Heart left ventricle (tissue), 16 donors: ENCODE measurements at places on chromosomes 11 and 22. TPM values are rescaled to one million over a fixed set of nuclear protein-coding genes. Genes with fewer than 3 reads are reported as not detected.

- H3K27ac ChIP-seq, result no peak overlapping the region
- no peak overlapping the region for H3K4me3 ChIP-seq
- H3K27me3 ChIP-seq, result no peaks in the 10 kb centered on the region
- no peak for DNase-seq
Measured at GRCh38 chr11:16786131-16786530, 47.7 kb downstream of the C11orf58 start.

DNA sequence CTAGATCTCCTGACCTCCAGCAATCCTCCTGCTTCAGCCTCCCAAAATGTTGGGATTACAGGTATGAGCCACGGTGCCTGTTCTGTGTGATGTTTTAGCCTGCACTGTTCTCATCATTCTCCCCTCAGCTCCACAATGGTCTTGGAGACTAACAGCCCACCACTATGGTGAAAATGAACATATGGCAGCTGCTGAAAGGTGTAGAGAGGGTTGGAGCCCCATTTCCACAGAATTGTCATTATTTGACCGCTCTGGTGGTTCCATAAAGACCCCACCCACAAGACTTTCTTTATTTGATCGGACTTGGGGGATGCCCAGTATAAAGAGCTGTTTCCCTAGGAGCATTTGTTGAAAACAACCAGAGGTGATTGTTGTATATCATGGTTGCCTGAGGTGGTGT lies 67.9 kb upstream of the SEPTIN5 start:
- H3K4me3 ChIP-seq, result no peak overlapping the region
- no peaks in the 10 kb centered on the region for H3K27me3 ChIP-seq
- H3K4me1 ChIP-seq, result peaks cover 5% of the 10 kb centered on the region
- DNase-seq, result no peak

Gene TOLLIP
- 44.9 TPM for total RNA-seq

DNA sequence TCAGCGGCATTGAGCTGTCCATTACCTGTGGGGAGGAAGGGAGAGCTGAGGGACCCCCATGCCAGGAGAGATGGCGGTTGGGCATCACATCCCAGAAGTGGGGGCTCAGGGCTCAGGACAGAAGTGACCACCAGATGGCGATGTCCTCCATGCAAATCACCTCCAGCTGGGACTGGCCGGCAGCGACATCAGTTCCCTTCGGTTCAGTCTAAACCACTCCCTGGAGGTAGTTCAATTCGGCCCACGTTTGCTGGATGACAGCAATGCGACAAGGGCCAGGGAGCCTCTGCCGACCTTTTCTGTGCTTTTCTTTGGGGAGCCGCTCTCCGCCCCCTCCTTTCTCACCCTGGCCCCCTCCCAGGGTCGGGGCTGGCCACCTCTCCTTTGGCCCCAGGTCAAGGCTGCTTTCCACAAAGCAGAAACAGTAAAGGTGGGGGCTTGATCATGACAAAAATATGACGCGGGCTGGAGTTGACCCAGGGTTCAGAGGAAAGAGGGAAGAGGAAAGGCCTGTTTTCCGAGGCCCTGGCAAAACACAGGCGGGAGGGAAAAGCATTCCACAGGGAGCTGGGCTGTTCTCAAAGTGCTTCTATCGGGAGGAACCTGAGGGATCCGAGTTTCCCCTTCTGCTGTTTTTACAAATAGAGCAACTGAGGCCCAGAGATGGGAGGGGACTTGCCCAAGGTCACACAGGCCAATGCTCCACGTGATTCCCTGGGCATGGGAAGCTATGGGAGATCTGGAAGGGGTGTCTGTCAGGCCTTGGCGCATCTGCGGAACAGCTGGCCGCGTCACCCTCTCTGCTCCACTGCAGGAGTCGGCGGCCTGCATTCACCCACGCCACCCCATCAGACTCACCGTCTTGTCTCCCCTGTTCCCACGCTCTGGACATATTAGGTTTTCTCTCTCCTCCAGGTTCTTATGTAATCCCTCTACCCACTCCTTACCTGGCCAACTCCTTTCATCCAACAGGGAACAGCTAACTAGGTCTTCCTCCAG lies 54.7 kb downstream of the FBXO7 start:
- peak overlapping the region; percentile 71 for H3K27ac ChIP-seq
- no peaks in the 10 kb centered on the region for H3K27me3 ChIP-seq
- peak; percentile 88 for DNase-seq
- H3K4me3 ChIP-seq, result peak overlapping the region; percentile 13
- no peaks in the 10 kb centered on the region for H3K36me3 ChIP-seq

- H3K4me3 ChIP-seq, result no peak overlapping the region
- H3K27me3 ChIP-seq, result no peaks in the 10 kb centered on the region
- H3K27ac ChIP-seq, result peak overlapping the region; percentile 14
- peaks cover 92% of the 10 kb centered on the region for H3K4me1 ChIP-seq
- DNase-seq, result peak; percentile 85
Measured at GRCh38 chr22:24429411-24430365, 2.3 kb downstream of the ADORA2A start.

- no peak overlapping the region for H3K4me3 ChIP-seq
- H3K27me3 ChIP-seq, result no peaks in the 10 kb centered on the region
- H3K36me3 ChIP-seq, result no peaks in the 10 kb centered on the region
- H3K27ac ChIP-seq, result no peak overlapping the region
Measured at GRCh38 chr11:74579577-74580270, 12.7 kb upstream of the POLD3 start.

Gene OR52A1
- total RNA-seq, result not detected

GRCh38 chr11:61833471-61833870 lies 5.4 kb downstream of the FADS2 start:
- peak; percentile 10 for DNase-seq
- peaks cover 67% of the 10 kb centered on the region for H3K4me1 ChIP-seq
- no peak overlapping the region for H3K27ac ChIP-seq
- no peaks in the 10 kb centered on the region for H3K27me3 ChIP-seq
- no peak overlapping the region for H3K4me3 ChIP-seq
- no peaks in the 10 kb centered on the region for H3K36me3 ChIP-seq

DNA sequence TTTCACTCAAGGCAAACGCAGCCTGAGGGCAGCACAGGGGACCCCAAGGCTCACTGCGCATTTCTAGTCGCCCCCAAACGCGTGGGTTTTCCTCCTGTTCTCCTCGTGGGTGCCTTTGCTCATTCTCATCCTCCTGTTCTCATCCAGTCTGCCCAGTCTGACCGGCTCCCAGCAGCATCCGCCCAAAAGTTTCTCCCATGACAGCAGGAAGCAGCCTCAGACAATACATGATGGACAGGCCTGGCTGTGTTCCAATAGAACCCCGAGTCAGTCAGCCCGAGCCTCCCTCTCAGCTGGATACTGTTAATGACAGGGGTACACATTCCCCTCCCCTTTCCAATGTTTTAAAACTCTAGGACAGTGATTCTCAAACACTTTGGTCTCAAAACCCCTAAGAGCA lies 22.5 kb upstream of the KRTAP5-7 start:
- no peak overlapping the region for H3K4me3 ChIP-seq
- no peak for DNase-seq
- no peak overlapping the region for H3K27ac ChIP-seq
- H3K4me1 ChIP-seq, result peaks cover 18% of the 10 kb centered on the region

DNA sequence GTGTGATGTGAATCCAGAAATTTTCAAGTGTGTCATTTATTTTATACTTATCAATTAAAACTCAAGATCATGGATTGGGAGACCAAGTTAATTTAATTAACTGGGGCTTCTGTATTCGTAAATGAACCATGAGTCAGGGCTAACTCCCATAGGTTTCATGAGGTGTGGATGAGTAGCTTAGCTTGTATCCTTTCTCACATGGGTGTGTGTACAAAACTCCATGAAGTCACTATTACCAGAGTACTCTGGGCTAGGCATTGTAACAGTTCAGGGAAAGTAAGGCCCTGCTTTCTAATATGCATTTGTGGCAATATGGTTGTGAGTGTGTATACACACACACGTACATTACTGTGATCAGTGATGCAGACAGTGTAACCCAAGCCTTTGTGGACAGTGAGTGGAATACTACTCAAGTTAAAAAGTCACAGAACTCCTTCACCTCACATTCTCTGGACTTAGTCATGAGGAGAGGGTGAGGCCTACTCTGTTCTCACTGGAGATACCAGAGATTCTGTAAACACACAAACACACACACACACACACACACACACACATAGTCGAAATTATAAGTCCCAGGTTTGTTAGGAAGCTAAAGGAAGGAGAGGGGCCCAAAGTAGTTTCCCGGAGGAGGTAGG lies 3.5 kb downstream of the CNTF start:
- H3K4me1 ChIP-seq, result peaks cover 28% of the 10 kb centered on the region
- DNase-seq, result no peak
- H3K27ac ChIP-seq, result no peak overlapping the region
- peaks cover 51% of the 10 kb centered on the region for H3K36me3 ChIP-seq

Gene PATE2
- total RNA-seq, result not detected

GRCh38 chr22:22006596-22006990 lies 24.0 kb upstream of the TOP3B start:
- H3K36me3 ChIP-seq, result no peaks in the 10 kb centered on the region
- H3K27ac ChIP-seq, result no peak overlapping the region
- no peaks in the 10 kb centered on the region for H3K4me1 ChIP-seq

- no peaks in the 10 kb centered on the region for H3K27me3 ChIP-seq
- peak; percentile 76 for DNase-seq
- no peak overlapping the region for H3K27ac ChIP-seq
- peaks cover 29% of the 10 kb centered on the region for H3K36me3 ChIP-seq
- H3K4me1 ChIP-seq, result peaks cover 33% of the 10 kb centered on the region
- no peak overlapping the region for H3K4me3 ChIP-seq
Measured at GRCh38 chr22:37681556-37682049, 4.5 kb upstream of the NOL12 start.

GRCh38 chr22:46007003-46007847 lies 30.3 kb upstream of the WNT7B start:
- DNase-seq, result peak; percentile 69
- H3K4me3 ChIP-seq, result peak overlapping the region; percentile 47
- no peaks in the 10 kb centered on the region for H3K36me3 ChIP-seq
- peaks cover 59% of the 10 kb centered on the region for H3K4me1 ChIP-seq
- no peaks in the 10 kb centered on the region for H3K27me3 ChIP-seq
- peak overlapping the region; percentile 86 for H3K27ac ChIP-seq
